ENCODE measurements at places on chromosomes 13 and 19. TPM values are rescaled to one million over a fixed set of nuclear protein-coding genes. Genes with fewer than 3 reads are reported as not detected.

The KLK12 gene
- not detected for total RNA-seq

The PSG11 gene
- total RNA-seq = not detected

The GPALPP1 gene
- total RNA-seq = 20.2 TPM

The ADGRE1 gene
- total RNA-seq = not detected

The ZNF543 gene
- 6.8 TPM for total RNA-seq

Measured in subcutaneous adipose tissue (tissue), 4 donors.